ENCODE measurements at places on chromosomes 1 and 21.

DNA sequence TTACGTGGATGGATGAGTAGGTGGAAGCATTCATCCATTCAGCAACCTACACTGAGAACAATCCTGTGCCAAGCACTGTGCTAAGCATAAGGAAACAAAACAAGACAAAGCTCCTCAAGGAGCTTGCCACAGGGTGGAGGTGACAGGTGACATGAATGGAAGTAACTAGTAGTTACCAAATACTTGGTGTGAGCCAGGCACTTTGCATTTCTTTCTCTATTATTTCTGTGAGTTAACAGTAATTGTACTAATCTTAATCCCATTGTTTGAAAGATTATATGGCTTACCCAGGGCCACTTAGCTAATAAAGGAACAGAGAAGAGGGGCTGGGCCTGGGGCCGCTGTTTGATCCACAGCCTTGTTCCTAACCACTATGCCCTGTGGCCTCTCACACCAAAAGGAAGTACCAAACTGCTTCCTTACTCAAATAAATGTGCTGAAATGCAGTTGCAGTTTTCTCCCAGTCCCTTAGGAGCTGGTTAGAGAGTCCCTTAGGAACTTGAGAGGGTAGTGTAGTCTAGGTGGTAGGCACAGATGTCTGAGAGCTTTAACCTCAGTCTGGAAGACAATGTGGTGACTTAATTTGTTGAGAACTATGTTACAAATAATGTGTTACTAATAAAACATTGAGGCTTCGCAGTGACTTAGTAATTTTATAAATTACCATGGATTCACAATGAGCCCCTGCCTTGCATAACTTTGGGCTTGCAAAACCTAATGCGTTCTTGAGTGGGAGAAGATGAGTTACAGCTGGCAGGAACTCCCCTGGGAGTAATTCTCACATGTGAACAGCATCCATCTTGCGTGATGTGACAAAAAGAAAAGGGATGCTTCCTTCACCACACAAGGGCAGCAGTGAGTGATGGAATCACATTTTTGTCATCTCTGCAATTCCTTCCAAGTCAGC lies 69.8 kb downstream of the MPZL1 start:
- DNase-seq, result no peak

- DNase-seq, result no peak
Measured at GRCh38 chr1:7103361-7103782, 318.1 kb downstream of the CAMTA1 start.

- no peak for DNase-seq
Measured at GRCh38 chr1:10450156-10450814, 454 bp downstream of the CORT start.

DNA sequence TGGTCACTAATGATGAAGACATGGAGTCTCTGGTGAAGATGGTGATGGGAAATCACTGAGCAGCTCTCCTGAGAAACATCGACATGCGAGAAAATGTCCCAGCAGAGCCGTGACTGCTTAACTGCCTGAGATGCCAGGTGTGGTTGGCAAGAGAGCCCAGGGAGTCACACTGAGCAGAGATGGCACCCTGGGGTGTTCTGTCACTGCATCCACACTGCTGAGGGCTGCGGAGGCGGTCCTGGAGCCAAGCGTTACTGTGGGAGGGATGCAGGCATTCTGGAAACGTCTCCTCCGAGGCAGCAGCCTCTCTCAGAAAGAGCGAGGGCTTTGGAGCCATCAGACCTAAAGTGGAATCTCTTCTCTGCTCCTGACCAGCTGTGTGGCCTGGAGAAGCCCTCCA lies 57.2 kb downstream of the EPHB2 start:
- DNase-seq, result no peak

DNA sequence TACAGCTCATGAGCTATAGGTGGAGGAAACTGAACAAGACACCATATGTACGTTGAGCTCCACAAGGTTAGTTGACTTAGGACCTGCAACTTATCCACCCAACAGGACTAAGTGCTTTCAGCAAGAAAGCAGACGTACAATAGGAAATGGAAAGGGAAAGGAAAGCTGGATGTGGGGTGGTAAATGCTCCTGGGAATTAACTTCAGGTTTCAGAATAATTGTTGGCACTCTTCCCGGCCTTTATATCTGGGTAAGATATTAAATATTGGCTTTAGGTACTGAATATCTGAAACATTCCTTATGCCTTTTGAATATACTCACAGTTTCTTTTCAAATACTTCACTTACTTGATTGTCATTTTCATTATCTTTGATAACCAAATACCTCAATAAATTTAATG lies 36.3 kb downstream of the GLMN start:
- DNase-seq, result no peak
